ENCODE measurements at places on chromosomes 3 and 15.

- DNase-seq, result no peak
These were observed 30.5 kb downstream of the CACNA2D2 start for GRCh38 chr3:50472958-50473357.

GRCh38 chr15:39864116-39864515 lies 56.0 kb downstream of the GPR176 start:
- no peak for DNase-seq

DNA sequence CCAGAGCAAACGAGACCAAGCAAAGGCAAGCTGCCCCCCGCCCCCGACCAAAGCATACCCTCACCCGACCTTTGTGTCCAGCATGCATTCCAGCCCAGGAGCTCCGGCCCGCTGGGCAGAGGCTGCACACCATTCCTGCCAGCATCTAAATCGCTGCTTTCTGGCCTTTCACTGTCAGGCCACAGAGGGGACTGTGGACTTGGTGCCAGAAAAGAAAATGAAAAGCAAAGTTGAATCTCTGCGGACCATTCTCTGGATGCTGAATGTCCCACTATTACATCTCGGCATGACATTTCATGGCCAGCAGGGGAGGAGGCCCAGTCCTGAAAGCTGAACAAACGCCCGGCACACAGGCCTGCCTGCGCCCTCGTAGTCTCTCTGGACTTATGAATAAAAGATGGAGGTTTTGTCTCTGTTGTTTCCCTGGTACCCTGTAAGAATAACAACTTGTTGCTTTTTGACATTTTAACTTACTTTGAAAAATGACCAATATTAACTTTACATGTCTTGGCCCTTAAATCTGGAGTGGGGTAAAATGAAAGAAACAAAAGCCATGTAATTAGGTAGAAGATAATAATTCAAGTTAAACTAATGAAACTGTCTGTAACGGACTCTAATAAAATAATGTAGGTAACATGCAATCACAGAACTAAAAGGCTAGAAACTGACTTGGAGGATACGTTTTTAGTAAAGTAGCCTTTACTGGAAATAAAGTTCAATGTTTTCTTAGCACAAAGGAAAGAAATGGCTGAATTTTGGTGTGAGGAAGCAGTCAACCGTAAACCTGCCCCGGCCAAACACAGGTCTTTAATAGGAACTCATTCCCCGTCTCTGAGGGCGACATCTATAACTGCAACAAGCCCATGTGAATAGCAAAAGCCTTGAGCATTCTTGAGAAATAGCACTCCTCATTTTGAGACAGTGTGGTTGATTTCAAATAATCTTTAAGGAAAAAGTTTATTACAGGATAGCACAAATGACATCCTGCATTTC lies 12.7 kb downstream of the IL17RD start:
- DNase-seq, result no peak

DNA sequence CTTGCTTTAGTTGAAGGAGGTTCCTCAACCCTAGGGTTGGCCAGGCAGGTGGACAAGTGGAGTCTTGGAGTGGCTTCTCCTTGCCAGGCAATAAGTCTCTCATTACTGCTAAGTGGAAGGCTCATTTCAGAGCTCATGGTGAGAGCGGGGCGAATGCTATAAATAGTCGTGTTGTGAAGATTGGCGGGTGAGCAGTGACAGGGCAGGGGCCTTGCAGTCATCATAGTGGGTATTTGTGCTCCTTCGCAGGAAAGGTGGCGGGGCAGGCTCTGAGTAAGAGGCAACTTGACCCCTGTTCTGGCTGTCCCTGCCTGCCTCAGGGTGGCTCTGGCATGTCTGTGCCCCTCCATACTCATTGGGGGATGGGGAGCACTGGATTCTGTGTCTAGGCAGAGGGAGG lies 8.7 kb upstream of the GRM2 start:
- no peak for DNase-seq

DNA sequence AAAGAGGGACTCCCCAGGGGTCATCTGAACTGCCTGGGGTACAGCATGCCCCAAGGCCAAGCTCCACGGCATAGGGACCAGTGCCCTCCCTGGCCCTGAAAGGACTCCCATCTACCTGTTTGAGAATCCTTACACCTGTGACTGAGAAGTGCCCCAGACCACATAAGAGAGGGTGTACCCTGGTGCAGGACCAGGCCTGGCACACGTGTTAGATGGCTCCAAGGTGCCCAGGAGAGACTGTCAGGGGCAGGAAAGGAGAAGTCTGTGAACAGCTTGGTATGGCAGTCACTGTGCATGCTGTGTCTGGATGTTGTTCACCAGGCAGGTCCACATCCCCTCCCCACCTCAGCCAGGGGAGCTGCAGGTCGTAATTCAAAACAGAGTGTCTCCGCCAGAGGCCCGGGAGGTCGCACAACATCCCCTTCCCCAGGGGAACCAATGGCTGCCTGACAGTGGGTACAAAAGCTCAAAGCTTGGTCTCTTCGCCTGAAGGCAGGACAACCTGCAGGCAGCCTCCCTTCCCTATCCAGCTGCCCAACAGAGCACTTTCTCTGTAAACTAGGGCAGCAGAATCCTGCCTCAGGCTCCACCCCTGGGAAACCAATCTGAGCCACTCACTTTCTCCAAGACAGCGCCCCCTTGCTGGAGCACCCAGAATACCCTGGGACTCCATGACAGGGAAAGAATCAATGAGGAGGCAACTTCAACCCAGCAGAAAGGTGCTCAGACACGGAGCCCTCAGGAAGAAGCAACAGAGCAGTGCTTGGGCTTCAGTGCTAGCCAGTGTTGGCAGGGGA lies 3.9 kb downstream of the NUP210 start:
- no peak for DNase-seq

GRCh38 chr3:107522510-107523288 lies at the start of gene BBX:
Gene BBX, plus strand, starts transcription at chr3:107522962. Its CDS starts 187,499 bp downstream, at chr3:107710461.
- peak; percentile 81 for DNase-seq

- DNase-seq, result no peak
These were observed 2.8 kb downstream of the ACTL6A start for GRCh38 chr3:179565496-179565895.

GRCh38 chr15:98358971-98359370 lies 289.4 kb upstream of the IGF1R start:
- DNase-seq, result no peak
